ENCODE measurements at places on chromosomes 7 and 10.
A peak's percentile ranks its signal among the peaks of the same experiment; 100 is the strongest.

- no peak for DNase-seq
Measured at GRCh38 chr10:103673606-103674005, 180.1 kb downstream of the NEURL1 start.

DNA sequence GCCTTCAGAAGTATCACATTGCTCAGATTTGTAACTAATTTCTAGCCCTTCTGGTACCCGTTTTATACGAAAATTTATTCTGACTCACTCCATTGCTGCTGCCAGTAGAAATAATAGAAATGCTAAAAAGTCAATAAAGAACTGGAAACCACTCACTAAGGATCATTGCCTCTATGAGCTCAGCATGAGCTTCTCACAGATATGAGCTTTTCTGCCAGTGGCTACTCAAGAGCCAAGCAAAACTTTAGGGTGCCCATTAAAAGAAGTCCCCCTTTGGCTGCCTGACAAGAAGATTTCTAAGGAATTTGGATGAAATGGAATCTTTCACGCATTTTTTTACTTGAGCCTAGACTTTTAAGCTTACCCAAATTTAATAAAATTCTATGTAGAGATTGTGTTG lies 52.5 kb downstream of the GPR37 start:
- DNase-seq: no peak

GRCh38 chr7:68733219-68734153 lies 864.8 kb upstream of the AUTS2 start:
- DNase-seq: no peak

GRCh38 chr7:151742713-151743480 lies 134.0 kb downstream of the PRKAG2 start:
- no peak for DNase-seq

DNA sequence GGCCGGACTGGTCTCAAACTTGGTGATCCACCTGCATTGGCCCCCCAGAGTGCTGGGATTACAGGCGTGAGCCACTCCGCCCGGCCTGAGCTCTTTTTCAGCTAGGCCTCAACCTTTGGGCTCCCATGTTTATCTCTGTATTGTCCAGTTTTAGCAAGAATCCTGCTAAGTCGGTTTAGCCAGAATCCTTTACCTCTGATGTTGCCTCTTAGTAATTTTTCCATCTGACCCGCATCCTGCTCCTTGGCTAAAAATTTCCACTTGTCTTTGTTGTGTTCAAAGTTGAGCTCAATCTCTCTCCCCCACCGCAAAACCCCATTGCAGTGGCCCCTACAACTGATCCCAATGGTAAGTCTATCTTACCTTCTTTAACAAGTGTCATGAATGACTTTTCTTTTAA lies 20.7 kb upstream of the ST7 start:
- no peak for DNase-seq

DNA sequence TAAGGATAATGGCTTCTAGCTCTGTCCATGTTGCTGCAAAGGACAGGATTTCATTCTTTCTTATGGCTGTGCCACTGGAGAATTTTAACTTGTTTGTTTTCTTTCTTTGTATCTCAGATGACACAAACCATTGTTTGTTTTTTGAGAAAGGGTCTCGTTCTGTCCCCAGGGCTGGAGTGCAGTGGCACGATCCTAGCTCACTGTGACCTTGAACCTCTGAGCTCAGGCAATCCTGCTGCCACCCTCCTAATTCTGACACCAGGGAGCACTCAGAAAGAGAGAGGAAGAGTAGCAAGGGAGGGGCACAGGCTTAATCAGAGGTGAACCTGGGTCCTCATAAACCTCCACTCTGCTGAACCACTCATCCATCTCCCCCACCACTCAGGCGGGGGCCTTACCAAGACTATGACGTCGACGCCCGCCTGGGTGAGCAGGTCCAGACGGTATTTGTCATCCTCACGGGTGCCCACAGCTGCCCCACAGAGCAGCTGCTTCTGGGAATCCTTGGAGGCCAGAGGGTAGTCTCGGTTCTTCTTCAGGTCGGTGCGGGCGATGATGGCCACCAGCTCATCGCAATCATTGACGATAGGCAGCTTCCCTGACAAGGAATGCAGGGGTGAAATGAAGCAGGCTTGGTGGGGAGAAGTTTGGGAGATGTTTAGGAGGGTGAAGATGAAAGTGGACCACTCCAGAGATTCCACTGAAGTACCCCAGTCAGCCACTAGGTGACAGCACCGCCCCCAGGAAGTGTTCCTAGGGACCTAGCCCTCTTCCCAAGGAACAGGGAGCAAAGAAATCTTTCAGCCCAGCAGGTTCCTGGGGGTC lies 11.6 kb downstream of the IMPDH1 start:
- DNase-seq: no peak

DNA sequence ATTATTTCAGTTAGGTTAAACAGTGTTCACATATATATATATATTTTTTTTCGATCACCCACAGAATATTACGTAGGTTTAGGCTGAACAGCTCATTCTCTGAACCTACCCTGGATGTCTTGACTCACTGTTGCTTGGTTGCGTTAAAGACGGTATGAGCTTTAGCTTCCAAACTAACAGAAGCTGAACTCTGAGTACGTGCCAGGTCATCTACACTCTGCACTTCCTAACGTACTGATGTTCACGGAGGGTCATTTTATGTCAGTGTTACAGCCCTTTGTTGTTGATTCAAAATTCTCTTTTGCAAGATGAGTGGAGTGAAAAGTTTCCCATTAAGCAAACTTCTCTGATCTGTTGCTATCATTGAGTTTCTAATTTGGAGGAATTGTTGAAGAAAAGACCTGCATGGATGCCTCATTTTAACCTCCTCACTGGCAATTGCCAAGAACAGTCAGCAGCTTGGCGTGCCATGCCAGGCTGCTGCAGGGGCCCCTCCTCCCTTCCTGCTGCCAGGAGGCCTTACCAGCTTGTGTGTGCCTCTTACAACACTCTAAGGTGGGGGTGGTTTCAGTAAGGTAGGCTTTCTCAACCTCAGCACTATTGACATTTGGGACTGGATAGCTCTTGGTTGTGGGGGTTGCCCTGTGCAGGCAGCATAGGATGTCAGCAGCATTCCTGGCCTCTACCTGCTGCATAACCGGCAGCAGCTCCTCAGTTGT lies 44.3 kb downstream of the INSYN2A start:
- DNase-seq: no peak

- DNase-seq: no peak
Measured at GRCh38 chr7:71096351-71096750, 35.6 kb upstream of the GALNT17 start.

GRCh38 chr7:24891311-24891735 lies 88.7 kb downstream of the OSBPL3 start:
- no peak for DNase-seq

DNA sequence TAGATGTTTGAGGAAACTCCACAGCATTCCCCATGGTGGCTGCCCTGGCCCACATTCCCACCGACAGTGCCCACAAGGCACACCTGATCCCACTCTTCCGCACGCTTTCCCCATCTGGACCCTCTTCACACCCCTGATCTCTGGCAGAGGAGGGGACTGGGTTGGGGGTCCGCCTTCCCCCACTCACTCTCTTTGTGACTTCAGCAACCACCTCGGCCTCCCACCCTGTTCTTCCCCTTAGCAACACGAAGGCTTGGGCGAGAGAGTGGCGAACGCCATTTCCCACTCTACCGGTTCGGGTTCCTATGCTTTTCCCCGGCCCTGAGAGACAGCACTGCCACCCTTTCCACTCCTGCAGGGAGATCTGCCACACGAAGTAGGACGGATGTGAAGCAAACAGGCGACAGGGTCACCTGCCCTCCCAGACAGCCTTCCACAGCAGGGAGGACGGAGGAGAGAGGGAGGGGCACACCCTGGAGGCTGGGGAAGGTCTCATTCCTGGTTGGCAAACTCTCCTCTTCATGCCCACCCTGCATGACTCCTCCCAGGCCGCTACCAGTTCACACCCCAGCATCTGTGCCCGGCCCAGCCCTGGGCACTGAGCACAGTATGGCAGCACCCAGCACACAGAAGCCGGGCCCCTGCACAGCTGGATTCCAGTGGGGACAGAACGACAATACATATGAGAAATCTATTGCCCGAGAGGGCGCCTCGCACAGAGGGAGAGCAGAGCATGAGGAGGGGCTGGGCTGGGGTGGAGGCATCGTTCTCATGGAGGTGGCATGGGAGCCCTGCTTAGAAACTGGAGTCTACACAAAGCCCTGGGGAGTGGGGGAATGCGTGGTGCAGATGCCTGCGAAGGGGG lies 93.5 kb downstream of the PAXIP1 start:
- no peak for DNase-seq

DNA sequence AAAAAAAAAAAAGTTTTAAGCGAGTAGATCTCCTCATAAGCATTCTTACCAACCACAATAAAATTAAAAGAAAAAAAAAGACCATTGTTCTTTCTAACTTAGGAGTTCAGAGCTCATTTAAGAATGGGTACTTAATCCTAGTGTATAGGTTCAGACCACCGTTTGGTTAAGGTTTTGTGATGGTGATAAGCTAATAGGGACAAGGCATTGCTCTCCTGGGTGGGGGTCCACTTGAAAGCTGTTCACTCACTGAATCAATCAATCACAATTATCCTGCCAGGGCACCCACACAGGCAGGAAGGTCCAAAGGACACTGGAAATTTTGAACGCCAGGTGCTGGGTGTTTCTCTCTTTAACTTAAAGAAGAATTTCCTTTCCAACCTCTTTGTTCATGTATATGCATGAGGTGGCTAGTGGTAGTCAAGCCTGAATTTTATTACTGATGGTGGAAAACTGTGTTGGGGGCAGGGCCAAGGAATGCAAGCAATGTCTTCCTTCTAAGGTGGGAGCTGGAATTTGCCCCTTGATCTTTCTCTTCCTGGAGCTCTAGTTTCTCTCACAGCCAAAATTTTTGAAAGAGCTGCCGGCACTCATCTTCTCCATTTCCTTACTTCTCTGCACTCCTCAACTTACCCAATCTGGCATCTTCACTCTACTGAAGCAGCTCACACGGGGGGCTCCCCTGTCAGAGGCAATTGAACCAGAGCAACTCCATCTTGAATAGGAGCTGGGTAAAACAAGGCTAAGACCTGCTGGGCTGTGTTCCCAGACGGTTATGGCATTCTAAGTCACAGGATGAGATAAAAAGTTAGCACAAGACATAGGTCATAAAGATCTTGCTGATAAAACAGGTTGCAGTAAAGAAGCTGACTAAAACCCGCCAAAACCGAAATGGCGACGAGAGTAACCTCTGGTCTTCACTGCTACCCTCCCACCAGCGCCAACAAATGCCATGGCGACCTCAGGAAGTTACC lies 7.5 kb upstream of the FAM131B start:
- no peak for DNase-seq

DNA sequence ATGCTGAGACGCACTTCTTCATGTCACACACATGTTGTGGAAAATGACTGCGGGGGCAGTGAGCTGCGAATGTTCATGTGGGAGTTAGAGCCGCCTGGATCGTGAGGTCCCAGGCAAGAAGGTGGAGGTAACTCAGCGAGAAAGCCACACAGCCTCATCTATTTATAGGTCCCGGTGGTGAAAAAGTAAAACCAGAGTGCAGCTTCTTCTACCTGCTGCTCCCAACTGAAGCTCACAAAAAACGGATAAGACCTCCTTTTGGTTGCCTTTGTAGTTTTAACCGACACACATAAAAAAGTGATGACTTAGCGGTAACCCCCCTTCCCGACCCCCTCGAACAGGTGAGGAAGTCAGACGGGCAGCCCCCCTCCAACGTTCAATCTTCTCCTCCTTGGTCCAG lies 276.9 kb downstream of the GATA3 start:
- no peak for DNase-seq

- no peak for DNase-seq
Measured at GRCh38 chr10:71547876-71548846, 151.4 kb downstream of the CDH23 start.

- DNase-seq: peak; percentile 44
Measured at GRCh38 chr7:72493850-72494661, 81.9 kb upstream of the CALN1 start.

DNA sequence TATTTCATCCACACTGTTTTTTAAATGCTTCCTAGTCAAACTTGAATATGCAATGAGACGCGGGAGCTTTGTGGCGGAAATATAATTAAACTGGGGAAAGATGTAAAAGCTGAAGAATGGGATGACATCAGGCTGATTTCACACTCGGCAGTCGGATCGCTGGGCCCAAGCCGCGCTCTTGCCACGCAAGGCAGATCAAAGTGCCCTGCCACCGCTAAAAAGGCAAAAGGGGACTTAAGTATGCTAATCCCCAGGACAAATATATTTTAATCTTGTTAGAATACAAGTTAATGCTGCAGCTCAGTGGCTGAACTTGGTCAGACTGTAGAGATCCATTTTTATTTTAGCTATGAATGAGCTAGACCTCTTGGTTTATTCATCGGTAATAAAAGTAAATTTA lies 13.8 kb downstream of the EN2 start:
- DNase-seq: no peak

GRCh38 chr10:100148353-100149211 lies 37.2 kb downstream of the ERLIN1 start:
- DNase-seq: no peak

DNA sequence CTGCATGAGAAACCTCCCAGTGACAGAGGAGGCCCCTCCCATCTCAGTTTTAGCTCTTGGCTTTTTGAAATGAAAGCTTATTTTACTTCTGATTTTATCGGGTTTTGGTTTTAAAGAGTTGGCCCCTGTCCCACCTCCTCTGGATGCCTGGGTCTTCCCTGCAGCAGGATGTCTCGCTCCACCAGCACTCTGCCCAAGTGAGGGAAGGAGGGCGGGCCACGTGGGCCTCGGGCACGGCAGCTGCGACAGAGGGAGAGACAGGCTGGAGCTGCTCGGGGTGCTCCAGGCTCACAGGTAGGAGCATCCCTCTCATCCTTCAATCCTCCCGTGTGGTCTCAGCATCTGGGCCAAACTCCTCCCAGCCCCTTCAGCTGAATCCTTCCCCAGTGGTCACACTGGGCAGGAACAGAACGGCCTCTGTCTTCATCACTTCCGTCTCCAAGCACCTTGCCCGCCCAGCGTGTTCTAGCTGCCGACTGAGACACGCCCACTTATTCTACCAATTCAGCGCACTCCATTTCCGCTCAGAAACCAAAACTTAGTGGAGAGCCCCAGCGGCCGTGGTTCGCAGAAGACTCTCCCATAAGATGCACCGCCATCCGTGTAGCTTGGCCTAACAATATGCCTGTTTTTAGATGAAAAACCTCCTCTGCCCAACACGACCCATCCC lies 222.9 kb downstream of the GLRX3 start:
- no peak for DNase-seq

DNA sequence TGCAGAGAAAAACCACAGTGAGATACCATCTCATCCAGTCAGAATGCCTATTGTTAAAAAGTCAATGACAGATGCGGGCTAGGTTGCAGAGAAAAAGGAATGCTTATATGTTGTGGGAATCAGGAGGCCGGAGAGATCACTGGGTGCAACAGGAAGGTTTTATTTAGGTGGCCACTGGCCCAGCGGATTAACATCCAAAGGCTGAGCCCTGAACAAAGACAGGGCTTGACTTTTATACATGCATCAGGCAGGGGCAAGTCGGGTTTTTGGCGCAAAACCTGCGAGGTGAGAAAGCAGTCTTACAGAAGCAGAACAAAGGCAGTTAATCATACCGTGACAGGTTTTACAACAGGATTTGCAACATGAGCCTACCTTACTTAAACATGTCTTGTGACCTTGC lies 620 bp downstream of the ZNF117 start:
- DNase-seq: no peak

Data from C1 segment of cervical spinal cord (tissue), 14 donors.